ENCODE measurements at places on chromosomes 7 and 10.
A peak's percentile ranks its signal among the peaks of the same experiment; 100 is the strongest.

DNA sequence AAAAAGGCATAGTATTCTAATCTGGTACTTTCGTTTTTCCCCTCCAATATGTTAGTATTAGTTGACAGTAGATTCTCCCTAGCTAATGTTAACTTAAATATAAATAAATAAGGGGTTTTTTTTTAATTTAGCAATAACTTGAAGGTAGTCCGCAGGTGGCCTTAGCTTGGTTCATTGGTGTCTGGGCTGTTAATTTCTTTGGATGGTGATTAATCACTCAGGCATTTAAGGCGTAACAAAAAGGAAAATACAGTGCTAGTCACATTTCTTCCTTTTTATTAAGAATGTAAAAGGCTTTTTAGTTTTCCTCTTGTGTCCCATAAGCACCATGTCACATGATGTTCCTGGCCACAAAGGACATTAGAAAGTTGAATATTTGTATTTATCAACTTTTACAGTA is 161.0 kb upstream of the POT1 start:
- DNase-seq: no peak

- DNase-seq: no peak
Measured at GRCh38 chr10:118408181-118408580, 66.1 kb upstream of the FAM204A start.

GRCh38 chr10:78776756-78777155 is 292.0 kb upstream of the ZMIZ1 start:
- DNase-seq: no peak

DNA sequence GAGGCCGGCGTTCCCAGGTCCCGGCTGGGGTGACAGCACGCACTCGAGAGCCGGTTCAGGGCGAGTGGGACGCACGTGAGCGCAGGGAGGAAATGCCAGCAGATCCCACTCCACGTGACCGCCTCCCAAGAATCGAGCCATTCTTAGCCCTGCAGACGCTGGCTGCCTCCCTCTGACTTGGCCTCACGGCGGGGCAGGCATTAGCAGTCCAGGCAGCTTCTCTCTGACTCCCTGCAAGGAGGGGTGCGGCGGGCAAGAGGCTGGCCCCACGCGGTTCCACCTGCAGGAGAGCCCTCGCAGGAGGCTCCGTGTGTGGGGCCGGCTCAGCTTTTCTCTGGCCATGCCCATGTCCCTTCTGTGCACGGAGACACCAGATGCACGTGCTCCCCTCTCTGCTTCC is 10.1 kb downstream of the GPR146 start:
- DNase-seq: no peak

DNA sequence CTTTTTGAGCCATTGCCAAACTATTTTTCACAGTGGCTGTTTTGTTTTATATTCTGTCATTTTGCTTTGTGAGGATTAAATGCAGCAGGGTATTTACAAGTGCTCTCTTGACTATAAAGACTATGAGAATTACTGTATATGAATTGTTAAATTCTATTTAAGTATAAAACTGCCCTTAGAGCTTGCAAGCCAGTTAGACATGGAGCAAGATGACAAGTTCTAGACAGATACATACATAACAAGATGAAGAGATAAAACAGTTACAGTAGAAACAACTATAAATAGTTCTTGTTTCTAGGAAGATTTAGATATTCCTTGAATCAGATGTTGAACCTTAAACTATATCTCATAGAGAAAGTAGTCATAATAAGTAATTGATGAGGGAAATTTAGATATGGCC is 60.6 kb downstream of the DNAH11 start:
- no peak for DNase-seq

DNA sequence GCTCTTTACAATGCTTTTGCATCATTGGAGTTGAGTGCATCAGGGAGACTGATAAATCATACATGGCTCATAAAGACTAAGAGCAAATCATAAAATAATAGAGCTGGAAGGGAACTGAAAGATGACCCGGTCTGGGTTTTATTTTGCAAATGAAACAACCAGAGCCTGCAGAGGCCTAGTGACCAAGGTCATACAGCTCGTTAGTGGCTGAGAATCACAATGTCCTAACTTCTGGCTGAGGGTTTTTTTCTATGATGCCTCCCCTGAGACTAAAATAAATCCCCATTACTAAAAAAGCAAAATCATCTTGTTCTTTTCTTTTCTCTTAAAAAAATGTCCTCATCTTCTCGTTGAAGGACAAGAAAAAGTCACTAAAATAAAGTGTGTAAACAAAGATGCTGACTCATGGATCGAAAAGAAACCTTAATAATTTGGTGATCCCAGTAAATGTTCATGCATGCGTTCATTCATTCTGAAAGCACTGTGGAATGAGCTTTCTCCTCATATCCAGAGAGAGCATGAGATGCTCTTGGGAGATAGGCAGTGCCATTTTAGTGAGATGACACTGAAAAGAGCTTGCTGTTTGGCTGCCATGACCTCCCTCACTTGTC is 107.8 kb upstream of the PHYHIPL start:
- DNase-seq: no peak

DNA sequence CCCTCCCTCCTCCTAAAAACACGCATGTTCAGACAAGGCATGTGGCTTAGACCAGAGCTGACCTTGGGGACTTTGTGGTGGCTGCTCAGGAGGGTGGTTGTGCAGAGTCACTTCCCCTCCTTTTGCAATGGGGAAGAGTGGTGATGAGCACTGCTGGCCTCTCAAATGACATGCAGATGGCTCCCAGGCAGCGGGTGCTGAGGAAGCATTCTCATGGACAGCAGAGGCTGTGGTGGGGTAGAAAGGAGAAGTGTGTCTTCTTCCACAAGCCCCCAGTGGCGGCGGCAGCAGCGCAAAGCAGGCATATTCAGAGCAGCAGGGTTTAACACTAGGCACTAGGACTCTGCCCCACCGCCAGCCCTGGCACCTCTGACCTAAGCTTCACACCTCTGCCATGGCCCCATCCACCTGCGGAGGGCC is 105.9 kb upstream of the ANLN start:
- DNase-seq: no peak

DNA sequence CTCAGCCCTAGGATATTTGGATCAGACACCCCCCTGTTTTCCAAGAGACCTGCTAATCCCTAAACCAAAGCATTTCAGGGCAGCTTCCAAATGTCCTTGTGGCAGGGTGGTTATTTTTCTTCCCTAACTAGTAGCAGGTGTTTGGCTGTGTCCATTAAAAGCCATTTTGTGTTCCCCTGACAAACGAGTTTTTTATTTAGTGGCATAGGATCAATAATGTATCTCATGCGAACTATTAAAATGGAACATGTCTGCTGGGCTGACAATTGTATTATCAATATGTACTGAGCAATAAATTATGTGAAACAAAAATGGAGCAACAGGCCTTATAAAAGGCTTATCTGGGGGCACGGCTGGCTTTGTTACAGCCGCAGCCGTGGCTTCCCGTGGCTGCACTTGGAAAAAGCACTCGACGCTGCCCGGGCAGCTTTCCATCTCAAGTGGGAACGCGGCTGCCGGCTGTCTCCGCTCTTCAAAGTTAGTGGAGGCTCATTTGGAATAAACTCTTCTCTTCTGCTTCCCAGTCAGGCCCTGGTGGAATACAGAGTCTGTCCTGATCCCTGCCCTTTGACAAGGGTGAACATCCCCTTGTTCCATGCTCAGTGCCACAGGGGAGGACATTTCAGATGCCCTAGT is 554.3 kb downstream of the TYW1 start:
- DNase-seq: no peak

- DNase-seq: no peak
Measured at GRCh38 chr10:77162697-77163096, 474.9 kb downstream of the KCNMA1 start.

GRCh38 chr7:139602143-139602722 is 78.7 kb downstream of the CLEC2L start:
- DNase-seq: no peak

GRCh38 chr10:31757831-31758230 is 170.8 kb downstream of the ARHGAP12 start:
- DNase-seq: no peak

GRCh38 chr7:92634924-92635519 is 44.8 kb upstream of the FAM133B start:
- peak; percentile 42 for DNase-seq

DNA sequence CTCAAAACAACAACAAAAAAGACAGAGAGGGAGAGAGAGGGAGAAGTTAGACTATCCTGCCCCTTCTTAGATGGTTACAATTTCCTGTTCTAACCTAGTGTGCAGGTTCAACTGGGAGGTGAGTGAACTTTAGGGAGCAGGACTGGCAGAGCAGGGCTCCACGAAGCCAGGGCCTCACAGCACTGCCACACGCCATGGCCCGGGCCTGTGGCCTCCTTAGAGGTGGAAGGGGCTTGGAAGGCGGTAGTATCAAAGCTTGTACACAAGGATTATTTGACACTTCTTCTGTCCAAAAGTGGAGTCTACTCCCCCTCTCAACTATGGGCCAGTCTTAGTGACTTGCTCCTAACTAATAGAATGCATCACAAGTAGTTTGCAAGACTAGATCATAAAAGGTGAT is 62.9 kb upstream of the TMEM72 start:
- no peak for DNase-seq

DNA sequence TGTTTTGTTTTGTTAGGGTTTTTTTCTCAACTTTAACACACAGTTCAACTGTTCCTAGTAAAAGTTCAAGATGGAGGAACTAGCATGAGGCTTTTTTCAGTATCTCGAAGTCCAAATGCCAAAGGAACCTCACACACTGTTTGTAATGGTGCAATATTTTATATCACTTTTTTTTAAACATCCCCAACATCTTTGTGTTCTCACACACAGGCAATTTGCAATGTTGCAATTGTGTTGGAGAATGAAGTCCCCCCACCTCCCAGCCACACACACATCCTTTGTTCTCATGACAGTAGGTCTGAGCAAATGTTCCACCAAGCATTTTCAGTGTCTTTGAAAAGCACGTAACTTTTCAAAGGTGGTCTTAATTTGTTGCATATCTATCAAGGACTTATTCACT is 120.9 kb downstream of the TWIST1 start:
- DNase-seq: no peak

GRCh38 chr7:70707823-70708243 is 424.1 kb upstream of the GALNT17 start:
- DNase-seq: no peak

DNA sequence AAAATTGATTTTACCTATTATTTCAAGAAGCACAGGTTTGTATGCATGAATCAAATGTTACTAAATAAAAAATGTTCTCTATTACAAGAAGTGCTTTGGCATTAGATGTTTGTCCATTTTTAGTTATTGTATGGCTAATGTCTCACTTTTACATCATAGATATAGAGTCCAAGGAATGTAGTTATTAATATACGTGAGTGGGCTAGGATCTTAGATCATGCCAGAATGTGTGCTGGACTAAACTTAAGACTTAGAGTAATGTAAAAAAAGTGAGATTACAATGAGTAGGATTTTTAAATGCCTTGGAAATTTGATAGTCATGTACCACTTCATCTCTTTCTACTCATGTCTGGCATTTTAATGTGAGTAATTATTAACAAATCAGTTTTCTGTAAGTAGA is 196.6 kb downstream of the ARL4A start:
- DNase-seq: no peak

- DNase-seq: no peak
Measured at GRCh38 chr10:44260286-44260928, 124.5 kb downstream of the CXCL12 start.

- no peak for DNase-seq
Measured at GRCh38 chr7:113142385-113143119, 24.2 kb upstream of the SMIM30 start.

DNA sequence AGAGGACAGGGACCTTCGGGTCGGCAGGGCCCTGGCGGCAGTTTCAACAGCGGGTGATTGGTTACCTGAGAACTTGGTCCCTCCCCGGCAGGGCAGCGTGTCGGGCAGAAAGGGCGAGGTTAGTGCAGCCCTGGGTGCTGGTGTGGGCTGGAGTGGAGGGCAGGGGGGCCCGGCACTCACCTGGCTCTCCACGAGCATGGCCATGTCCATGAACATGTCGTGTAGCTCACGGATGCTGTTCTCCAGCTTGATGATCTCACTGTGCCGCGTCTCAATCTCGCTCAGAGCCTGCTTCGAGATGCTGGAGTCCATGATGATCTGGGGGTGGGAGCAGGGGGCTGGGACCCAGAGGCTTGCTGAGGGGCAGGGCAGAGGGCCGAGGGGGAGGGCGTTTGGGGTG is 16.8 kb downstream of the STX1A start:
- no peak for DNase-seq

DNA sequence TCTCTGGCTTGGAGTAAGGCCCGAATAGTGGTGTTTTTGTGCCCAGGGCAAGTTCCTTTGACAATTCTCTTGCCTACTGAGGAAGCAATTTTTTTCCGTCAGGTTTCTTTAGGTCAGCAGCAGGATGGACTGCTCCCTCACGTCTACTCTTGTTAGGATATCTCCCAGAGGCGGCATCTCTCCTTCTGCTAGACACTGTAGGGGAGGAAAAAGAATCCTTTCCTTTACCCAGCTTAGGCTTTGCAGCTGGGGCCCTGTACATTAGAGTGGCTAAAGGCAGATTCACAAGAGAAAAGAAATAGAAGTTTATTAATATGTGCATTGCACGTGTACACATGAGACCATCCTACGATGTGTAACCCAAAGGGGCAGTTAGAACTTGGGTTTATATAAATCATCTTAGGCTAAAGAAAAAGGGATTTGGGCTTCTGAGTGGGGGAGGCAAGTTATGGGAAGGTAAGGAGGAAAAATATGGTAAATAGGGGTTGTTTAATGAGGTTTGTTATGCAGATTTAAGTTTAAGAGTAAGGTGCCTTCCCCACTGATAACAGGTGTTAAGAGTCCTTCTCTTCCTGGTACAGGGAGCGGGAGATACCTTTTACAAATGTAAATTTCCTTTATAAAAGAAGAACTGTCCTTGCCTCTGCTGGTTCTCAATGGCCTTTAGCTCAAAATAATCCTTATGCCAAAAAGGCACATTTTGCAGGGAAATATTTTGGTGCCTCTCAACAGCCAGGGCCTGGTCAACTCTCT is 156.4 kb downstream of the AOAH start:
- DNase-seq: no peak

- DNase-seq: no peak
Measured at GRCh38 chr10:80104066-80104926, 25.8 kb downstream of the TMEM254 start.

GRCh38 chr7:17802056-17802455 is 138.2 kb downstream of the SNX13 start:
- DNase-seq: no peak

DNA sequence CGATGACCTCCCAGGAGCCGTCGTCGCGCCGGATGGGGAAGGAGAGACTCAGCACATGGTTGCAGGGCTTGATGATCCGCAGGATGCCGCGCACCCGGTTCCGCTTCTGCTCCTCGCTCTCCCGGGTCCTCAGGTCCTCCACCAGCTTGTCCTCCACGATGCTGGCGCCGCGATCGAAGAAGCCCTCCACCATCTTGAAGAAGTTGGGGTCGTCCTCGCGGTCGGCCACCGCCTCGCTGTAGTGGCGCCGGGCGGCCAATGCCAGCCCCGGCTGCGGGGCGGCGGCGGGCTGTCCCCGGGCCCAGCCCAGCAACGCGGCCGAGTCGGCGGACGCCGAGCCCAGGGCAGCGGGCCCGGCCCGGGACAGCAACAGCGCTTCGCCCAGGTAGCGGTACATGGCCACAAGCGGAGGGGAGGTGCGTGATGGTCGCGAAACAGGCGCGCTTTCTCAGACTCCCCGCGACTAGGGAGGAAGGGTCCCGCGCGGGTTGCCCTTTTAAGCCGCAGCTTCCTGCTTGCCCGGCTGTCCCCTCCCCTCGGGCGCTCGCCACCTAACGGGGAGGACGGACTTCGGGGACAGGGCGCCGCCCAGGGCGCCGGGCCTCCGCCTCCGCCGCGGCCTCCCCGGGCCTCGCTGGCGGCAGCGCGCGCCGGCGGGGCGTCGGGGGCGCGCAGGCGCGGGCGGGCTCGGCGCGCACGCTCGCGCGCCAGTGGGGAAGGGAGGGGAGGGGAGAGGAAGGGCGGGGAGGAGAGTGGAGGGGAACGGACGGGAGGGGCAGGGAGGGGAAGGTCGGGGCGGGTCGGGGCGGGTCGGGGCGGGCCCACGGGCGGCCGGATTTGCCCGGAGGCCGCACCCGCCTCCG is at the start of the genes GLUD1 and SHLD2:
Gene GLUD1, minus strand, starts transcription at position 471 of the 863 bp plus-strand sequence. Its CDS starts 74 bp downstream, at position 397.
Gene SHLD2, plus strand, starts transcription at position 834 of the 863 bp plus-strand sequence. CDS start 56,149 bp downstream, outside the sequence.
- peak; percentile 81 for DNase-seq
